ENCODE measurements at places on chromosomes 11 and 22. TPM values are rescaled to one million over a fixed set of nuclear protein-coding genes. Genes with fewer than 3 reads are reported as not detected.
A peak's percentile ranks its signal among the peaks of the same experiment; 100 is the strongest.

DNA sequence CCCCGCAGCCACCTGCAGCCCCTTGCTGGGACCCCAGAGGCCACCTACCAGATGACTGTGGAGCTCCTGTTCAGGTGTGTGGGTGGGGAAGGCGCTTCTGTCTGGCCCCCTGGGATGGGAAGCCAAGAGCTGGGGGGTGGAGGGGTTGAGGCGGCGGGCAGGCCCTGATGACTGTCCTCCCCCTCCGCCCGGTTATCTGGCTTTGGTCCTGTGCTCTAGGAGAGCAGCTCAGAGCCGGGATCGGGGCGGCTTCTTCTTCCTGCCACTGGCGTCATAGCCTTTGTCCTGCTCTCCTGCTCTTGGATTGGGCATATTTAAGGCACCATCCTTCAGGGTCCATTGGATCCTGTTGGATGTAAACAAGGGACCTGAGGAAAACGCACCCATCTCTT lies 38.4 kb downstream of the TPCN2 start:
- DNase-seq: no peak

GRCh38 chr11:2992234-2992996 lies at the start of gene NAP1L4:
NAP1L4 (minus strand) TSS chr11:2992329; CDS start chr11:2979220, 13,109 bp downstream.
- DNase-seq: peak; percentile 98

DNA sequence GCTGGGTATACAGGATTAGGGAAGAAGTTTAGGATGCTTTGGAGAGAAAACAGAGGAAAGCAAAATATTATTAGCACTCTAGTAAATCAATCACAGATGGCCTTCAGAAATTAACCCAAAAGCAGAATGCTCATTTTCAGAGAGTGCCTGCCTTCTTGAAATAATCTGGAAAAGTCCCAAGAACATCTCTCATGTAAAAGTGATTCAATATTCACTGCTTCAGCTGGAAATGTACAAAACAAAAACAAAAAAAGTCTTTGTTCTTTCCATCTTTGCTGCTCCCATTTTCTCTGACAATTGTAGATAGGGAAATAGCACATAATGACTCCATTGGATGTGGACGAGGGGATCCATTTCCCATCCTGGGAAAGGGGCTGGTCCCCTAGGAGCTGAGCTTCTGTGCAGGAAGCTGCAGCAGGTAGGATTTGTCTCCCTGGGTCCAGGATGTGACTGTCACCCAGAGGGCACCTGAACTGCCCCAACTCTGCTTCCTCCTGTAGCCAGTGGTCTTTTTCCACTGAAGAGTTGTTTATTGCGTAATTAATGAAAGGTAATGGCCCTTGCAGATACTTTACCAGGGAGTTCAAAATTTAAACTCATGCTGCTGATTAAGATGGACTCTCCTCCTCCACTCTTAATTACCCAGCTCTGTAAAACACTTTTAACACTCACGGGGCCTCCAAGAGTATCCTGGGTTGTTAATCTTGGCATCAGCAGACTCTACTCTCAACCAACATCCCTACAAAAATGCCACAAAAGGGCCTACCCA lies 57.9 kb downstream of the SC5D start:
- no peak for DNase-seq

- DNase-seq: peak; percentile 68
Observed at GRCh38 chr11:27524155-27524554, 17.6 kb upstream of the LIN7C start.

DNA sequence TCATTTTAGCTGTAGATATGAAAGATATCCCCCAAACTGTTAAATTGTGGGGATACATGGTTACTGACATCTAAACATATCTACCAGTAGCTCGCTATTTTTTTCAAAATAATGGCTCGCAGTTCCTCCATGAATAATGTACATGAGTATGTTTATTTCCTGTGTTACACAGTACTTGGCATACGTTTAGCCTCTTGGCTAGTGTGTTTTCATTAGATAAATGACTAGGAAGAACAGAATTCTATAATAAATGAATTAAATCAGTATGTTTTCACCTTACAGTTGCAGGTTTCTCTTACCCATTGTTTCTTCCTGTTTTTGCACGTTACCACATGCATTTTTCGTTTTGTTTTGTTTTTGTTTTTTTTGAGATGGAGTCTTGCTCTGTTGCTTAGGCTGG lies 21.8 kb downstream of the RNF169 start:
- DNase-seq: no peak

- DNase-seq: no peak
Observed at GRCh38 chr22:50199829-50200460, 866 bp upstream of the SELENOO start.

DNA sequence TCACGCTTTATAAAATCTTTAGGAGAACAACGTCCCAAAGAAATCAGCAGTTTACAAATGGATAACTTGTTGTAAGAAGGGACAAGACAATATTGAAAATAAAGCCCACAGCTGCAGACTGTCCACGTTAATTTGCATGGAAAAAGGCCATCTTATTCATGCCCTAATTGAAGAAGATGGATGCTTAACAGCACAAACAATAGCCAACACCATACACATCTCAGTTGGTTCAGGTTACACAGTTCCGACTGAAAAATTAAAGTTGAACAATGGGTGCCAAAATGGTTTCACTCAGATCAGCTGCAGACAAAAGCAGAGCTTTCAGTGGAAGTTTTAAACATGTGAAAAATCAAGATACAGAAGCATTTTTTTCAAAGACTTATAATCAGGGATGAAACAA lies 314.2 kb downstream of the RAB38 start:
- no peak for DNase-seq

GRCh38 chr11:46295312-46296058 lies 18.0 kb downstream of the CREB3L1 start:
- DNase-seq: peak; percentile 77

DNA sequence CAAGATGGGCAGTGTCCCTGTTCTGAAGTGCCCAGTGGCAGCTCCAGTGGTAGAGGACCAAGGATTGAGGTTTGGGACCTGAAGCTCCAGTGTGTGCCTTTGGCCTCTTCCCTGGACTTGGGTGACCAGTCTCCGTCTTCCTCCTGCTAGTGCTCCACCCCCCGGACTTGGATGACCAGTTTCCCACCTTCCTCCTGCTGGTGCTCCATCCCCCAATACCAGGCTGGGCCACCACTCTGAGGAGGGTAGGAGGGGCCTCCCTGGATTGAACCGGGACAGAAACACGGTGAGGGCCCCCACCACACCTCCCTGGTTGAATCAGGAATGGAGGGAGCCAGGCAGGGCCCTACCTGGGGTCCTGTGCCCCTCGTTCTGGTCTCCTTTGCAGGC lies 10.9 kb upstream of the NEAT1 start:
- DNase-seq: no peak

DNA sequence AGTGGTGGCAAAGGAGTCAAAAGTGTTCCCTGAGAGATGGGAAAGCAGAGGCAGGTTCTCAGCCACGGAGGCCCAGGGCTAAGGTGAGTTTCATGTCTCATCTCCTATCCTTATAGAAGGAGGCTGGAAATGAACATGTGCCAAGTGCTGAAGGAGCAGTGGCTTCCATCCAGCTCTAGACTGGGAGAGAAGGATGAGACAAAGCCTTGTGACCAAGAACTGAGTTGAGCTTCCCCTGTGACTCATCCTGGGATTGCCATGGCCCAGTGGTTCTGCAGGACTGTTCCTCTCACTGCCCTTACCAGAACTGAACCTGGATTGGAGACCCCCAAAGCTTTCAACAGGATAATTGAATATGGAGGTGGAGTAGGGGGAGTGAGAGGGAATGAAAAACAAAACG lies 16.7 kb upstream of the OR9Q1 start:
- peak; percentile 25 for DNase-seq

GRCh38 chr22:24434471-24435322 lies 7.3 kb downstream of the ADORA2A start:
- DNase-seq: no peak

DNA sequence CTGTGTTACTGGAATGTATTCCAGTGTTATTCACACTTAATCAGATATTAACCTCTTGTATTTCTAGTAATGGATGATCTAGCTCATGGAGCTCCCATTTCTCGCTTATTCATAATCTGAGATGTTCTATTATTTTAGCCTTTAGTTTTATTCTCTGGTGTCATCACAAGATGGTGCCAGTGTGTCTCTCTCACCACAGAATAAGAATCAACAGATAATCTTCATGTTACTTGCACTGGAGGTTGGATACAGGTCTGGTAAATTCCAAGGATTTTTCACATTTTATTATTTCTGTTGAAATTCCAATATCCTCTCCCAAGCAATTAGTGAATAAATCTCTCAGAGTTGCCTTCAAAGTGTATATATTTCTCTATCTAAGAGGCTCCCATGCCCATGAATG lies 74.6 kb downstream of the CASP12 start:
- DNase-seq: no peak

DNA sequence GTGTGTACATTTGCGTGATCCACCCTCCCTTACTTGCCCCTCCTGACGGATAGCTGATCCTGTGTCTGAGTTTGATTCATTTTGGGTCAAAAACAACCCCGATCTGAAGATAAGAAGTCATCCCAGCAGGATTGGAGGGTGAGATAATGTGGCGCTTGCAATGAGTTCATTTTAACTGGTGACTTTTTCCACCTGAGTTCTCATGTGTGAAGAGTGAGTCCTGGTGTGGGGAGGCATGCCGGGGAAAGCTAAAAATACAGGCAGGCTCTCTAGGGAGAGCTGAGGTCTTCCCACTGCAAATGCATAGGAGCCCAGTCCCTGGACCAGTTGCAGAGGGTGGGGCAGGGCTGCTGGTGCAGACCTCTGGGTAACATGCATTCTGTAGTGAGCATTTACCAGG lies 35.7 kb upstream of the ELF5 start:
- no peak for DNase-seq

GRCh38 chr11:133901316-133901715 lies 55.5 kb downstream of the IGSF9B start:
- no peak for DNase-seq

DNA sequence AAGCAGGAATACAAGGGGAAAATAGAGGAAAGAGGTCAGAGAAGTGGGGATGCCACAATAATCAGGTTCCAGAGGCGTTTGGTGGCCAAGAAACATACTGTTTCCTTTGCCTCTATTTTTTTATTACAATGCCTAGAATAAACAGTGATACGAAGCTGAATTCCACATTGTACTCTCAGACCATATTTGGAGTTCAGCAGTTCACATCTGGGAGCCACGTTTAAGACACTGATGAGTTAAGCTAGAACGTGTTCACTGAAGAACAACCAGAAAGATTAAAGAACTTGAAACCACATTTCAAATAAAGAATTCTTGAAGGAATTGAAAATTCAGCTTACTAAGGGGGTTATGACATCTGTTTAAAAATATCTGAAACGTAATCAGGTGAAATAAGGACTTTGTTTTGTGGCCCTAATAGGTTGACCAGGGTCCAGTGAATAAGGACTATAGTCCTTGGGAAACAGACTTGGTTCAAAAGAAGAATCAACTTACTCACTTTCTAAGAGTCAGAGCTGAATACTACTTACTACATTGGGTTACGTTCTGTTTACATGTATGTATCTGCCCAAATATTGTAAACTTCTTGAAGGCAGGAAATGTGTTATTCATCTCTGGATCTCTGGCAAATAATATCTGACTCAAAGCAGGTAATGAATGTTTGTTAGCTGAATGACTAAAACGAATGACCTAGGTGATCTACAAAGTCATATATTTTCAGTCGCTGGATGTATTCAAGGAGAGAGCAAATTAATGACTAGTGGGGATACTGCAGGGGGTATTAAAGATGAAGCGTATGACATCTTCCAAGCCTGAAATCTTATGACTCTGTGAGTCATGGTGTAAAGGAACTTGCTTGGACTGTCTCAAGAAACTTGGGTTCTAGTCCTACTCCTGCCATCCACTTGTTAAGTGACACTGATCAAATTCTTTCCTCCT lies 247.0 kb upstream of the NARS2 start:
- no peak for DNase-seq

GRCh38 chr11:30481330-30481729 lies 104.8 kb downstream of the MPPED2 start:
- DNase-seq: no peak

GRCh38 chr11:97683733-97684132 lies 1293.9 kb downstream of the JRKL start:
- DNase-seq: peak; percentile 66

PAK1 gene
- 27.7 TPM for total RNA-seq

HORMAD2 gene
- not detected for total RNA-seq

SAA4 gene
- total RNA-seq: not detected

CHCHD10 gene
- total RNA-seq: 14.9 TPM

CSTPP1 gene
- 22.8 TPM for total RNA-seq

FKBP2 gene
- 97.7 TPM for total RNA-seq

KRTAP5-1 gene
- not detected for total RNA-seq

POLR3H gene
- total RNA-seq: 23.1 TPM

C22orf42 gene
- total RNA-seq: not detected
